ENCODE measurements at places on chromosomes 7 and 10.

DNA sequence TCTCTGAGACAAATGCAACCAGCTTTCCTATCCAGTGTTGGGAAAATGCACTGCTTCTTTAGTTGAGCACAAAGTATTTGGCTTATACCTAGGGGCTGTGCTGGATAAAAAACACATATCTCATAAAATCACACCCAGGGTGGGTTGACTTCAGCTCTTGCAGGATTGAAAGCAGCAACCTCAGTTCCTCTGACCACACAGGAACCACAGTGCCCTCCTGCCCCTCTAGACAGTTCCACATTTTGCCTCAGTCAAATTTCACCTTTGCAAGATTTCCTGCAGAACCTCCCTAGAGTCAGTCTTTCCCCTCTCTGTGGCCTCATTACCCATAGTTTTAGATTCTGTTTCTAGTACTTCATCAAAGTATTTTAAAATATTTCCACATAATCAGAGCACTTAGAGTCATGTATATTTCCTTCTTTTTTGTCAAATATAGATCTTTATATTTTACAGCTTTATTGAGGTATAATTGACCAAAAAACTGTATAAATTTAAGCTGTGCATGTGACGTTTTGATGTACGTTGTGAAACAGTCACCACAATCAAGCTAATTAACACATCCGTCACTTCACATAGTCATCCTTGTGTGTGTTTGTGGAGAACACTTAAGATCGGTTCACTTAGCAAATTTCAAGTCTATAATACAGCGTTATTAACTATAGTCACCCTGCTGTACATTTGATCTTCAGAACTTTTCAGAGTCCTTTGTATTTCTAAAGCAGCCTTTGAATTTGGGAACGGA, 37.0 kb upstream of the EGR2 start:
- DNase-seq: no peak

DNA sequence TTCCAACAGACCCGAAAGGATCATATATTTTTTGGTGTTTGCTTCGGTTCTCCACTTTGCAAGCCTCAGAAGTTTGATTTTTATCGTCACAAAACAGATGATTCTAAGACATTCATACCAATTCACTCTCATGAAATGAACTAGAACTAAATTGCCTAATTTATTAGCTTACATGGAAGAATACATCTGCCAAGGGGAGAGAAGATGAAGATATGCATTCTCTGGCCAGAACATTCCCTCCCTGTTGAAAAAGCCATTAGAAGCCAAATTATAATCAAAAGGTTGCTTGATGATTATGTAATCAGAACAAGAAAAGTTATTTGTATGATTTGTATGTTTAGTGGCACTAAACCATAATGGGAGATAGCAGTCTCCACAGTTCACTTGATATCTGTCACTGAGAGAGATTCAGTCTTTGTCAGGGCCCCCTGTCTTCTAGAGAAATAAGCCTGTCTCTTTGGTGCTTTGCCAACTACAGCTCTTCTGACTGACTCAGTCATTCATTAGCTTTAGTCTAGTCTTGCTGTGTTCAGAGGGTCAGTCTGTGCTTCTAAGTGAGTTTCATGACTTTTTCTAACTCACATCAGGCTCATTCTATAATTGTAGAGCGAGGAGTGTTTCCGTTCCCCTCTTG, 95.3 kb upstream of the GNAI1 start:
- no peak for DNase-seq

DNA sequence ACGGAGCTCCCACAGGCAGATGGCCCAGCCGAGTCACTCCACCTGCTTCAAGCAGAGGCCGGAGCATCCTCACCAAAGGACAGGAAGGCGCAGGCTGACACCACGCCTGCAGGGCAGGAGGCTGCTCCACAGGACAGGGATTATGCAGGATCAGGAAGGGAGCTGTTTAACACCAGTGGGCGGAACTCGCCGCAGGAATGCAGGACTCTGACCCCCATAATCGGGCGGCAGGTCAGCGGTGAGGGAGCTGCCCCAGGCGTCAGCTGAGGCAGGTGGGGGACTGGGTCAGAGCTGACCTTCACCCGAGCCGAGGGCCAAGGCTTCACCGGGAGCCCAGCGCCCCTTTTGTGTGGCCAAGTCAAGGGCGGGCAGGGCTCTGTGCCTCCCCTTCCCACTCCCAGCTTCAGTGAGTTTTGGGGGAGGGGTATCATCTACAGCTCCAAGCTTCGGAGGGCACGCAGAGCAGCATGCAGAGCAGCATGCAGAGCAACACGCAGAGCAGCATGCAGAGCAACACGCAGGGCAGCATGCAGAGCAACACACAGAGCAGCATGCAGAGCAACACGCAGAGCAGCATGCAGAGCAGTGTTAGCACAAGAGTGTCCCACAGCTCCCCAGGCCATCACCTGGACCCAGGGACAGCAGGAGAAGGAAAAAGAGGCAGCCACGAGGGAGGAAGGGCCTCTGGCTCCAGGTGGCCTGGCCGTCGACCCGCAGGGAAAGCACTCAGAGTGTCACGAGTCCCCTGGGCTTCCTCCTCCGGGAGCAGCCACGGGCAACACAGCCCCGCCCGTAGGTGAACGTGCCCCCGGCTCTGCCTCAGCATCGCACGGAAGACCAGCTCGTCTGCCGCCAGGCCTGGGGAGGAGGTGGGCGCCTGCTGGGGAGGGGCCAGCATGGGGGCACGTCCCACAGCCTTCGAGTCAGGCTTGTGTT, 151.7 kb upstream of the PPP2R2D start:
- no peak for DNase-seq

GRCh38 chr10:70753026-70753663, 32.0 kb downstream of the TBATA start:
- DNase-seq: no peak

GRCh38 chr7:133077394-133077793, 4.5 kb downstream of the CHCHD3 start:
- DNase-seq: no peak
